Cardiac muscle cell (in vitro differentiated cells and primary cell): ENCODE measurements at places on chromosomes 1 and 21. TPM values are rescaled to one million over a fixed set of nuclear protein-coding genes. Genes with fewer than 3 reads are reported as not detected.

GRCh38 chr1:230958370-230958769 lies 20.3 kb downstream of the TTC13 start:
- DNase-seq, result no peak

Gene THEM5
- total RNA-seq, result not detected in 2 replicates

Gene ERG
- total RNA-seq, result 1.5 TPM in 1 of 2 replicates, not detected in the other

GRCh38 chr1:212752252-212752933 lies 39.2 kb downstream of the NSL1 start:
- DNase-seq, result no peak

DNA sequence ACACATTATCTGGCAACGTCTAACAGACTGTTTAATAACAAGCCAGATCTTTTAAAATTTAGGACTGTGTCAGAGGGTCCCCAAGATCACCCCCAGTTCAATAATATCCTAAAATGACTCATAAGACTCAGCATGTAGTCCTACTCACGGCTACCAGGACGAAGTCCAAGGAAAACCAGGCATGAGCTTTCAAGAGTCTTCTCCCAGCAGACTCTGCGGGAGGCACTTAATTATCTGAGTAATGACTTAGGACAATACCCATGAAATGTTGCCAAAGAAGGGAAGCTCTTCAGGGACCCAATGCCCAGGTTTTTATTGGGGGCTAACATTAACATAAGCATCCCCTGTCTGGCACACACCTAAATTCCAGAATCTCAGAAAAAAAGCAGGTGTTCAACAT lies 7.0 kb downstream of the HFM1 start:
- no peak for DNase-seq

- DNase-seq, result peak; percentile 21
Measured at GRCh38 chr1:198228925-198229324, 72.1 kb downstream of the NEK7 start.

DNA sequence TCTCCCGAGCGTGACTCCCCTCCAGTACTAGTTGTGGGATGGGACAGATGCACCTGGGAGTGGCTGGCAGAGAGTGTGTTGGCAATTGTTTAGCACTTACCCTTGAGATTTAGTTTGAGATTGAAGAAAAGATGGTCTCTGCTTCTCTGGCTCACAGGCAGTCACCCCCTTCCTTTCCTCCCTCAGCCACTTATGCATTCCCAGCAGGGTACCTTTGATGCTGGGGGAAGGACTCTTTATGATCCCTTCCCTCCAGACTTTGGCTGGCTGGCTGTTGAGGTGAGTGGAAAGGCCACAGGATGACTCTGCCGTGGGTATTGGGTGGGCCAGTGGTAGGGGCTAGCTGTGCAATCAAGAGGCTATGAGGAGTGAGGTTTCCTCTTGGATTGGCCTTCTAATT lies 236.8 kb downstream of the CAMTA1 start:
- no peak for DNase-seq

DNA sequence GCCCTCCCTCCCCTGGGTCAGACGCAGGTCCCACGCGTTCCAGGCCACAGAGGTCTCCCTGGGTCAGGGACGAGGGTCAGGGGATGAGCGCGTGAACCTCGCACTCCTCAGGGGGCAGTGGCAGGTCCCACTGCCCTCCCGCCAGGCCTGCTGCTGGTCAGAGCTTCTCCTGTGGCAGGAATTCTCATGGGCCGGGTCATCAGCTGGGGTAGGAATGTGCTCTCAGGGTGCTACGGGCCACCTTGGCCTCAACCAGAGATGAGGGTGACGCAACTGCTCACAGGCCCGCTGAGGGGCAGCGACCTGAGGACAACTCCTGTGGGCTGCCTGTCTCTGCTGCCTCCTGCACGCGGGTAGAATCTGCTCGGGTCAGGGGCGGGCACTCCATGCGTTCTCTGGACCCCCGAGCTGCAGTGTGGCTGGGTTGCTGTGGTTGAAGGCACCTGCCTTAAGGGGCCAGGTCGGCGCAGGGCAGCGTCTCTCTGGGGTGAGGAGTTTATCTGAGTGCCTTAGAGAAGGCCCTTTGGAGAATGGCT lies 128.8 kb downstream of the PRDM16 start:
- DNase-seq, result no peak

DNA sequence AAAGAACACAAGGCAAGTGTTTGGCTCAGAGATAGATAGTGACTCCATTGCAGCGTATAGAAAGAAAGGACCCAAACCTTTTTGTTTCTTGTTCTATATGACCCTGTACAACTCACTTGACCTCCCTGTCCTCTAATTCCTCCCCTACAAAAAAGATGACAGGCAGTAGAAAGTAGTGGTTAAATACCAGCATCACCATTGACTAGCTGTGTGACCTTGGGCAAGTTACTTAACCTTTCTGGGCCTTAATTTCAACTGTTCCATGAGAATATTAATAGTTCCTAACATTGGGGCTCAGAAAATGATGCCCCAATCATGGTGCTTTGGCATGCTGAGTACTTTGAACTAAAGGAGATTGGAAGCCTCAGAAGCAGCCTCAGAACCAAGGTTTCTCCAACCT lies 46.7 kb upstream of the MAN1A2 start:
- no peak for DNase-seq

Gene ITGB2
- 0.25 and 0.57 TPM in 2 replicates for total RNA-seq

Gene DBT
- total RNA-seq, result 4.8 and 5.8 TPM in 2 replicates

DNA sequence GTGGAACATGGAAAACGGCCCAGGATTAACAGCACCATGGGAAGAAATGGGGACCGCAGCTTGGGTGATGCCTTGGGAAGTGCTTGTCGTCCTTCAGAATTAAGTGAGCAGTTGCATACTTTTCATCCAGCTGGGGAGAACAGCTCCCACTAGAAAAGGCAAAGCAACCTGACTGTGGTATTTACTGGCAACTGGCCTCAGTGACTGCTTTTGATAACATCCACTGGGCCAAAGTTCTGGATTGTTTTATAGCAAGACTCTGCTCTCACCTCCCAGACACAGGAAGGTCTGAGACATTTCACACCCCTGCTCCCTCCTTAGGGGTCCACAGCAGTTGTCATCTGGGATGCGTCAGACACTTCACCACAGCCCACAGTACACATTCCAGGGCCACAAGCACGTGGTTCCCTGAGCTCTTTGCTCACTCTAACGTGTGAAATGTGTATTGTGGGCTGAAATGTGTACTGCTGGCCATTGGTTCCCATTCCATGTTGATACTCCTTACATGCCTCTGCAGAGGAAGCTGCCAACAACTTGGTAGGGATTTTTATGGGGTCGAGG lies 6.6 kb downstream of the PAPPA2 start:
- DNase-seq, result no peak

GRCh38 chr1:9374748-9375341 lies 82.2 kb downstream of the SPSB1 start:
- no peak for DNase-seq

- DNase-seq, result no peak
Measured at GRCh38 chr1:110535985-110536384, 17.0 kb upstream of the KCNA10 start.

DNA sequence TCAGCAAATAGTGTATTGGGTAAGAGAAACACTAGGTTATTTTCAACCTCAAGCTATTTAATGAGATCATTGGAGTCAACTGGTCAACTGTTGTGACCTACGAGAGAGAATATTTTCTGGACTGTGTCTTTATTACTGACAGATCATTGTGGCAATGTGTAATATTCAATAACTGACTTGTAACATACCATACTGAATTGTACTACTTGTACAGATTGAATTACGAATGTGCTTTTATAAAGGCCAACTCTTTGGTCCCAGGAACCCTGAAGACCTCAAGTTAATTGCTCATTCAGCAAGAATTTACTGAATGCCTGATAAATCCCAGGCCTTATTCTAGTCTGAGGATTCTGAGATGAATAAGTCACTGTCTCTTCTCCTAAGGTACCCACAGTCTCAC lies 56.1 kb upstream of the CAMK1G start:
- DNase-seq, result peak; percentile 3

Gene ELF3
- 27.7 and 28.7 TPM in 2 replicates for total RNA-seq

DNA sequence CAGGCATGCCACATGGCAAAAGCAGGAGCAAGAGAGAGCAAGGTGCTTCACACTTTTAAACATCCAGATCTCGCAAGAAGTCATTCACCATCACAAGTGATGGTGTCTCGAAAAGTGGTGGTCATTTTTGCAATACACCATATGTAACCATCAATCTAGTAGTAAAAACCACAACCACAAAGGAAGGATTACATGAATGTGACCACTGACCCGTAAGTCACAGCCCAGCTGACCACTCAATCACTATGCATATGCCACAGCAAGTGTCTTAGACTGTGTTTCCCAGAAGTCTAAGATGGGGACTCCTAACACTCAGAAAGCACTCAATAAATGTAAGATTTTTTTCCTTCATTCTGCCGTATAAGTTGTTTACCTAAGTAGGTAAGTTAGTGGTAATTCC lies 76.9 kb downstream of the FH start:
- DNase-seq, result no peak

GRCh38 chr1:192807211-192808162 lies 1.4 kb upstream of the RGS2 start:
- DNase-seq, result peak; percentile 74

Gene PIGR
- total RNA-seq, result not detected in 2 replicates

Gene CELA3A
- total RNA-seq, result not detected in 2 replicates

- no peak for DNase-seq
Measured at GRCh38 chr1:174898102-174898797, 101.5 kb upstream of the CACYBP start.

DNA sequence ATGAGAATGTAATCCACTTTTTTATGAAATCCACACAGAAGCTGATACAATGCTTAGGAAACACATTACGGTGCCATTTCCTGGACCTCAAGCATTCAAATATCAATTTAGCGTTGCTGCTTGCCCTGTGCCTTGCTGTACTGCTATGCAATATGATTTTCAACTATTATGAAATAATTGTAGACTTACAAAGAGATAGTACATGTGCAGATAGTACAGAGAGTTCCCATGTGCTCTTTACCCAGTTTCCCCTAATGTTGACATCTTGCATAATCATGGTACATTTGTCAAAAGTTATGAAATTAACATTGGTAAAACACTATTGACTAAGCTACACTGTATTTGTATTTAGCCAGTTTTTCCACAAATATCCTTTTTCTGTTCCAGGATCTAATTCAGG lies 37.7 kb upstream of the PTBP2 start:
- peak; percentile 30 for DNase-seq

DNA sequence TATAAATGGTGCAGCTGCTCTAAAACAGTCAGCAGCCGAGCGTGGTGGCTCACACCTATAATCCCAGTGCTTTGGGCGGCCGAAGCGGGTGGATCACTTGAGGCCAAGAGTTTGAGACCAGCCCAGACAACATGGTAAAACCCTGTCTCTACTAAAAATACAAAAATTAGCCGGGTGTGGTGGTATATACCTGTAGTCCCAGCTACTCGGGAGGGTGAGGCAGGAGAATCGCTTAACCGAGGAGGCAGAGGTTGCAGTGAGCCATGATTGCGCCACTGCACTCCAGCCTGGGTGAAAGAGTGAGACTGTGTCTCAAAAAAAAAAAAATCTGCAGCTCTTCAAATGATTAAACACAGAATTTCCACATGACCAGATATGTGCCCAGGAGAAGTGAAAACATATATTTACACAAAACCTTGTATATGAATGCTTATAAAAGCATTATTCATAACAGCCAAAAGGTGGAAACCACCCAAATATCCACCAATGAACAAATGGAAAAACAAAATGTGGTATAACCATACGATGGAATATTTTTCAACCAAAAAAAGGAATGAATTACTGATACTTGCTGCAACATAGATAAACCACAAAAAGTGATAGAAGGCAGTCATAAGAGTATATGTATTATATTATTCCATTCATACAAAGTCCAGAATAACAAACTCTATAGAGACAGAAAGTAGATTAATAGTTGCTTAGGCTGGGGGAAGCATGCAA lies 14.1 kb downstream of the EPS15 start:
- no peak for DNase-seq

Gene RIPPLY3
- not detected in 2 replicates for total RNA-seq

GRCh38 chr1:202046227-202046626 lies 35.8 kb downstream of the ELF3 start:
- no peak for DNase-seq

GRCh38 chr1:169012416-169012815 lies 94.1 kb upstream of the ATP1B1 start:
- no peak for DNase-seq

- no peak for DNase-seq
Measured at GRCh38 chr21:41933313-41934079, 20.3 kb downstream of the C2CD2 start.

- no peak for DNase-seq
Measured at GRCh38 chr1:59125676-59126320, 171.1 kb upstream of the FGGY start.

GRCh38 chr1:150560576-150561253 lies 11.5 kb downstream of the ADAMTSL4 start:
- DNase-seq, result peak; percentile 93

- no peak for DNase-seq
Measured at GRCh38 chr1:30046751-30047150, 676.6 kb downstream of the MATN1 start.

DNA sequence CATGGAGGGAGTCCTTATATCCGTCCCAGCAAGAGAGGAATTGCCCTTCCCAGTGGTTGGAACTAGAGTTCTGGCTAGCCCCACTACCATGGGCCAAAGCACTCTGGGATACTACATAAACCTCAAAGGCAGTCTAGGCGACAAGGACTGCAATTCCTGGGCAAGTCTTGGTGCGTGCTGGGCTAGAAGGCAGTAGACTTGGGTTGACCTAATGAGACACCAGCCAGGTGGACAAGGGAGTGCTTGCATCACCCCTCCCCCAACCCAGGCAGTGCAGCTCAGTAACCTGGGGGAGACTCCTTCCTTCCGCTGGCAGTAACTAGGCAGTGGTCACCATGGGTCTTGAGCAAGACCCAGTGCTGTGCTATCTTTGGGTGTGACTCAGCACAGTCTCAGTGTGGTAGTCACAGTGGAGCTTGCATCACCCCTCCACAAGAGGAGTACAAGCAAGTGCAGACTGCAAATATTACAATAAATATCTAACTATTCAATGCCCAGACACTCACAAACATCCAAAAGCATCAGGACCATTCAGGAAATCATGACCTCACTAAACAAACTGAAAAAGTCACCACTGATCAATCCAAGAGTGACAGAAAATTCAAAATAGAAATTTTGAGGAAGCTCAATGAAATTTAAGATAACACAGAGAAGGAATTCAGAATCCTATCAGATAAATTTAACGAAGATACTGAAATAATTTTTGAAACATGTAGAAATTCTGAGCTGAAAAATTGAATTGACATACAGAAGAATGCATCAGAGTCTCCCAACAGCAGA lies 84.7 kb upstream of the LYPLAL1 start:
- DNase-seq, result peak; percentile 95

DNA sequence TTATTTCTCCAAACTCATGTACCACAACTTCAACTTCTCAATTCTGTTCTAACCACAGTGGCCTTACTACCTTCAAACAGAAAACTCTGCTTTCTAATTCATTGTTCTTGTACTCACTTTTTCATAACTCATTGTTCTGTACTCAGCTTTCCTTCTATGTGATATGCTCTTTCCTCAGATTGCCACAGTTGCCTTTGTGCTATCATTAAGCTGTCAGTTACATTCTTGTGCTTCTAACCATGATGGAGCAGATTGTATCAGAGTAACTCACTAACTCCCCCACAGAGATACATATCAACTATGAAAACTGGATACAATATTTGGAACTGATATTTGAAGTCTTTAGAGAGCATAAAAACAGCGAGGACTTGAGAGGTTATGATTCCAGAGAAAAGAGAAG lies 1213.7 kb downstream of the KCNT2 start:
- no peak for DNase-seq

GRCh38 chr1:220699044-220699443 lies 8.9 kb downstream of the C1orf115 start:
- no peak for DNase-seq

- no peak for DNase-seq
Measured at GRCh38 chr1:46133781-46134350, 1.4 kb upstream of the PIK3R3 start.

GRCh38 chr1:107255469-107255868 lies 114.6 kb downstream of the NTNG1 start:
- DNase-seq, result no peak

Gene PLD5
- 0.03 and 0.18 TPM in 2 replicates for total RNA-seq
